ENCODE measurements at places on chromosomes 2 and 18.

DNA sequence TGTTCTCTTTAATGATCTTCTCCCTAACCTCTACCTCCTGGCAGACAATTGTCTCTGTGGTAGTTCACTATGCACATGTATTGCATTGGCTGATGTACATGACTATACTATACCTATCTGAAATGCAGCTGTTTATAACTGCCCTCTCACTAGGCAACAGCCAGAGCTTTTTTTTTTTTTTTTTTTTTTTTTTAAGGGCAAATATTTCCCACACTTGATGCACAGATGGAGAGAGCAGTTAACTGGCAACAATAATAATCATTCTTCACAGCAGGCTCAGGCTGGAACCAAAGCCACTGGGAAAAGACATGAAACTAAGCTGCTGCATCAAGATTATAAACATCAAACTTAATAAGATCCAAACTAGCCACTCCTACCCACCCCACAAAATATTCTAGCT is 707.7 kb downstream of the LRP1B start:
- DNase-seq, result no peak

DNA sequence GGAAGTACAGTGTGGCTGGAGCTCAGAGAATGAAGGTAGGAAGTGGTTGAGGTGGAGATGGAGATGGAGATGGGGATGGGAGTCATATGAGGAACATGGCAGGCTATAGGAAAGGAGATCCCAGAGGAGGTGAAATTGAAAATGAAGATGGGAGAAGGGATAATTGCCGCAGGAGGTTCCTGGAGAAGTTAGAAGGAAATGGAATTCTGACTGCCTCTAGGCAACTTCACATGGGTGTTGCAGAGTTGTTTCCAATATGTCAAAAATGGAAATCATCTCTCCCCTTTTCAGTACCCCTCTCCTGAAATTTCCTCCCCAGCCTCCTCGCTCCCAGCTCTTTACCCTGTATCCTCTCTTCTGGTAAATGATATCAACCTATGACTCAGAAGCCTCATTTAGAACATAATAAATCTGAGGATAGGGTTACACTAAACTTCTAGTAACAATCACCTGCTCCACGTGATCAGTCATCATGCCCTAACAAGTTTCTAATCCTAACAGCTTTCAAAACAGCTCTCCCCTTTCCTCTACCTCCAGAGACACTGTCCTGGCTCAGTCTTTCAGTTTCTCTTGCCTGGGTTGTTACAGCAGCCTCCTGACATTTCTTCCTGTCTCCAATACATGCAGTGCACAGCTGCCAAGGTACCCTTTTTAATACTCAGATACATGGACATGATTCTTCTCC is 201.9 kb upstream of the RBMS1 start:
- no peak for DNase-seq

- DNase-seq, result no peak
These were observed 37.3 kb upstream of the PEX13 start for GRCh38 chr2:60980071-60980815.

GRCh38 chr2:55804535-55804934 is 110.9 kb upstream of the PNPT1 start:
- no peak for DNase-seq

GRCh38 chr2:221549143-221549542 is 23.0 kb downstream of the EPHA4 start:
- no peak for DNase-seq

- DNase-seq, result no peak
These were observed 254.2 kb downstream of the CDH2 start for GRCh38 chr18:27922780-27923179.

- no peak for DNase-seq
These were observed 117.9 kb downstream of the ARHGAP15 start for GRCh38 chr2:143246815-143247744.

DNA sequence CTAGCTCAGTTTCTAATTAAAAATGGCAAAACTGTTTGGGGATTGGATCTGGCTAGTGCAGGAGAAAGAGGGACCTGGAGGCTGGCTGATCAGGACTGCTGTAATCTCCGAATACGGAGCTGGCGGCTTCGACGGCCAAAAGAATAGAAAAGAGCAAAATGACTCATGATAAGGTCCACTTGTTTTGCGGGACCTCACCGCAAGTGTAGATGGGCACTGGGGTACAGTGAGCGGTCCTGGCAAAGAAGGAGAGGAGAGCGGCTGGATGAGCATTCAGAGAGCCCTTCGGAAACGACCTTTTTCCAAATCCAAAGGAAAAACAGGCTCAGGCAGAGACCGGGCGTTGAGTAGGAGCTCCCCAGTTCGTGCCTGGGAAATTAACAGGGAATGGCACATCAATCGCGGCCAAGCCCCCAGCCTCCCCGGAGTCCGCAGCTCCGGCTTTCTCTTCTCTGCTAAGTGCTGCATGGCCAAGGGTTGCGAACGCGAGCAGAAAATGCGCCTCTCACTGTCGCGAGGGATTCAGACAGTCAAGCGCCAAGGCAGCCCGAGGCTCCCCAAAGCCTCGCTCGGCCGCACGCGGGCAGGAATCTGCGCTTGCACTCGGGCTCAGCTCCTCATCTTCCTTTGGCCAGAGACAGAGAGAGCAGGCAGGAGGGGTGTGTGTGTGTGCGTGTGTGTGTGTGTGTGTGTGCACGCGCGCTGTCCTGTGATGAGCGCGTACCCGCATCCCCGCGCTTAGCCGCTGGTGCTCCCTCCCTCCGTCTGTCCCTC is 1.8 kb downstream of the DCC start:
- DNase-seq, result no peak

- peak; percentile 66 for DNase-seq
These were observed 276 bp downstream of the NFE2L2 start for GRCh38 chr2:177264209-177264692.

- DNase-seq, result no peak
These were observed 49.8 kb upstream of the SLC1A4 start for GRCh38 chr2:64939332-64939917.

- no peak for DNase-seq
These were observed 35.7 kb upstream of the SLC8A1 start for GRCh38 chr2:40487602-40488001.

GRCh38 chr2:3171564-3172264 is 205.9 kb downstream of the EIPR1 start:
- DNase-seq, result no peak

DNA sequence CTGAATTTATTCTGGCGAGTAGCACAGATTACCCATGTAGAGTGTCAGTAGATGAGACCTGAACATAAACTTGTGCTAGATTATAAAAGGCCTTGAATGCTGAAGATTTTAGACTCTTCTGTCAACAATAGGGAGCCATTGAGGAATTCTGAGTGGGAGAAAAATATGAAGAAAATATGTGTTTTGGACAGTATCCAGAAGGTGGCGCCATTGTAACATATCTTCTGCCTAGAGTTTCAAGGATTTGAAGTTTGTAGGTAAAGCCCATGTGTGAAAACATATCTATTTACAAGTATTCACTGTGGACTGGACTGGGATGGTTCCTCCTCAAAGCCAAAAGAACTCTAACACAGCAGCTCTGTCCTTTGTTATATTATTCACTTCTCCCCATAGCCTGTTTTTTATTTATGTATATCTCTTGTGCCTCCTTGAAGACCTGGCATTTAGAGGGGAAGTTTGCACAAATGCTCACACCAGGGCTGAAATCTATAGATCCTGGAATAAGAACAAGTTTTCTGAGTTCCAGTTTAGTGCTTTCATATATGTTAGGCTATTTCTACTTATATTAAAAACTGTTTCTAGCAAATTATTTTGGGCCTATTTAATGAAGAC is 124.9 kb downstream of the RDH14 start:
- DNase-seq, result peak; percentile 32

DNA sequence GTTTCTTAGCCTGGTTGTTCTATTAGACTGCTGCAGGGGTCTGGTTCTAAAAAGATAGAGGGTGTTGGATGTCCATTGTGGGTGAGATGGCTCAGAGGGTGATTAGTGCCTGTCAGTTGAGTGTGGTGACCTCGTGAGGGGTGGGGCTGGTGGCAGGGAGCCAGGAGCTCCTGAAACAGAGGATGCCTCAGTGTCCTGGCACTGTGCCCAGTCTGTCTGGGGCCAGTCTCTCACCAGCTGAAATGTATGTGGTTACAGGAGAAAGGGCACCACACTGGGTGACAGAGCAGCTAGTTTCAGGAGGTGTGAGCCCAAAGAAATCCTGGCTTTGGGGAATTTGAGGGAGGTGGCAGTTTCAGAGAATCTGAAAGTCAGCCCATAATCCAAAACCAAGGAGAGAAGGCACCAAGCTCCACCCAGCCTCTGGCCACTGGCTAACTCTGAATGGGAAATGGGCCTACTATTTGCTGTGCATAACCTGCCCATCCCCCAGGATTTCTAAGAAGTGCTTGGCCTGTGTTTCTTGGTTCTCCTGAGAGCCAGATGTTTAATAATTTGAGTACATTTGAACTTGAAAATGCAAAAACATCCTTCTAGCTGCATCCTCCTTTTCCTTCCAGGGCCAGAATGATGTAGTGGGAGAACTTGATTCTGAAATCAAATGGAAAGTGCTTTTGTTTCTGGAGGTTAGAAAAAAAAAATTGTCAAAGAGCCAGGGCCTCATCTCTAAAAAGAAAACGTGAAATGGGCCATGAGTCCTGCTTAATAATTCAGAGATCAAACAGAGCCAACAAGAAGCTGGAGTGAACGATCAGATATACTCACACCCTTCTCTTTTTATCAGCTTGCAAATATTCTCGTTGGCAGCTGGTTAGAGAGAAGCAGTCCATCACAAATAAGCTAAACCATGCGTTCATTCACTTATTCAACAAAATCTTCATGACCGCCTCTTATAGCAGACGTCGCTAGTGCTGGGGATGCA is 92.3 kb downstream of the B3GNT2 start:
- DNase-seq, result peak; percentile 97

DNA sequence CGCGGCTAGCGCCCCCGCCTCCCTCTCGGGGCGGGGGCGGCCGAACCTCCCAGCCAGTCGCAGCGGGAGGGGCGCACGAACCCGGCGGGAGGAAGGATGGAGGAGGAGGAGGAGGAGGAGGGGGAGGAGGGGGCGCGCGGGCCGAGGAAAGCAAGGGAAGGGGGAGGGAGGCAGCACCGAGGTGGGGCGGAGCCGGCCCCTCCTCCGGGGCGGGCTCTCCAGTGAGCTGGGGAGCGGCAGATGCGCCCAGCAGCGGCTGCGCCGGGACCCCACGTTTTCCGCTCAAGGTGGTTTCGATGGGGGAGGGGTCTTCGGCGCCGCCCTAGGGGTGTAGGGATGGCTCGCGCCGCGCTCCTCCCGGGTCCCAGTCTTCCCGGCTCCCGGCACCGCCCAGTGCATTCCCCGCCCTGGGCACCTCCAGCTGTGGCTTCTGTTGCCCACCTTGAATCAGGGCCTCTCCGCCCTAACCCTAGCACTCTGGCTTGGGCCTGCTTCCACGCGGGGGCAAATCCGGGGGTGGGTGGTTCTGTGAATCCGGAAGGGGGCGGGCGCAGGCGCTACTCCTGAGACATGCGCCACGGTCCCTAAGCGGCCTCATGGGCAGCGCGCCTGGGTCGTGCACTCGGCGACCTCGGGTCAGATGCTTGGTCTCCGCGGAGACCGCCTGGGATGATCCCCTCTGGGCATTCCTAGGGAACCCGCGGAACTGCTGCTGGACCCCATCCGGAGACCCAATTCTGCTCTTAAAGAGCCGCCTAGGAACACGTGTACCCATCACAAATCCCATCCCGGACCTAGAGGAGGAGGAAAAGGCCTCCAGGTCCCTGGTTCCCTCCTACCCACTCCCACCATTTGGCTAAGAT is at the start of gene FBXO41:
Gene FBXO41, minus strand, starts transcription at position 183 of the 863 bp plus-strand sequence. CDS start 14,848 bp downstream, outside the sequence.
- no peak for DNase-seq

GRCh38 chr2:107730898-107731297 is 95.8 kb upstream of the RGPD4 start:
- DNase-seq, result no peak

- no peak for DNase-seq
These were observed 772.6 kb downstream of the TSN start for GRCh38 chr2:122528061-122528460.

DNA sequence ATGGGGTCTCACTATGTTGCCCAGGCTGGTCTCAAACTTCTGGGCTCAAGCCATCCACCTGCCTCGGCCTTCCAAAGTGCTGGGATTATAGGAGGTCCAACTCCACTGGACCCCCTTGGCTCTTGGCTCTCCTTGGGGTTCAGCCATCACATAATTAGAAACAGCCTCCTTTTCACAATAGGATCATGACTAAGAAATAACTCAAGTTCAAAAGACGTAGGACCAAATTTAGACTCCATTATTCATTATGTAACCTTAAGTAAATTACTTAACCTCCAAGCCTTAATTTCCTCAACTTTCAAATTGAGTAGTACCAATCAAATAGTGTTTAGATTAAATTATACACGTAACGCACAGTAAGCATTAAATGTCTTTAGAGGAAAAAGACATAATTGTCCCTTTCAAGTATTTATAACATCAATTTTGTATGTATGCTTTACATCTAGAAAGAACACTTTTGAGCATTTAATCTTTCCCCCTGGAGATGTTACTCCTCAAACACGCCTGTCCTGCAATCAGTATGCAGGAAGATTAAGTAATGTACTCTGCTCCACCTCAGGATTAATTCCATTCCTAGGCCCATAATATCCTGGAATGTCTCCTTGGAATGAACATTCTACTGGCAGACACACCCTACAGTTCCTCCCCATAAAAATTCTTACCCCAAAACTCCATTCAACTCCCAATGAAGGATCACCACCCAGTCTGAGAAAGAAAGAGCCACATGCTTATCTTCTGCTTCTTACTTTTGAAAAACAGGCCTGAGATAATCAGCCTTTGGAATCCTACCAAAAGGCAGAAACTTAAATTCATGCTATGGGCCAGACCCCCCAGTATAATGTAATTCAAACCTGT is 49.1 kb downstream of the COBLL1 start:
- no peak for DNase-seq

DNA sequence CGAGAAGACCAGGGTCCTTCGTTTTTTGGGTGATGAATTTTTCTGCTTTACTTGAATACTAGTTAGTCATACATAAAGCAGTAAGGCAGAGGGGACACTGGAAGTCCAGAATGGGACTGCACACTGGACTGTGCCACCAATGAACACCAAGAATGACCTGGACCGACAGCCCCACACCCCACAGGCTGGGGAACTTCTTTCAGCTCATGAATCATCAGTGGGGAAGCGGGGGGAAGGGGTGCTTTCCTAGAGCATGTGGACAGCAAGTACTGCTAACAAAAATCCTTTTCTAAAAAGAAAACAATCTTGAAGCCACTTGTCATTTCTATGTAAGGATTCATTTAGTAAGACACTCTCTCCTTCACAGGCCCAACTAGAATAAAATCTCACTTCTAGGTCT is 86.0 kb downstream of the DTNB start:
- no peak for DNase-seq

All from hematopoietic multipotent progenitor cell treated with erythropoietin and hydrocortisone succinate and interleukin-3 and kit ligand, for 17 days (in vitro differentiated cells).